NCI-H2081 (cell line): ENCODE measurements at places on chromosomes 12 and 14.

- DNase-seq, result peak; percentile 69
These were observed 98.7 kb downstream of the INSM2 start for GRCh38 chr14:35632676-35633075.

DNA sequence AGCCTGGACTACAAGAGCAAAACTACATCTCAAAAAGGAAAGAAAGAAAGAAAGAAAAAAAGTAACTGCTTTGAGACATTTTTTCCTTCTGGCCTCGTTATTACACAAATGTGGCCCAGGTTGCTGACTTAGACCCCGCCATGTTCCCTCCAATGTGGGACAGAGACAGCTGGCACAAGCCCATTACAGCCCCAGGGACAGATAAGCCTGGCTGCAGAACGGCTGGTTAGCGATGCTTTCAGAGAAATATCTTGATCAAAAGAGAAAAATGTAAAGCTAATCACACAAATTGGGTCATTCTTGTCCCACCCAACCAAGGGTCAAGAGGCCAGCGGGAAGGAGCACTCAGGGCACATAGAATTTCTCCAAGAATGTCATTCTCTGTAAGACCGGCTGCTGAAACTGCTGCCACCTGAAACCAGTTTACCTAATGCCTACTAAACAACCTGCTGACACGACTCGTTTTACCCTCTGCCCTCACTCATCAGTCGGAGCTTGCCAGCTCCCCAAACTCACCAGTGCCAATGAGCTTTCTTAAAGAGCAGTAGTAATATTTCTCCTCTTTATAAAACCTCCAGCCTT, 63.1 kb downstream of the TNFAIP2 start:
- DNase-seq, result no peak

DNA sequence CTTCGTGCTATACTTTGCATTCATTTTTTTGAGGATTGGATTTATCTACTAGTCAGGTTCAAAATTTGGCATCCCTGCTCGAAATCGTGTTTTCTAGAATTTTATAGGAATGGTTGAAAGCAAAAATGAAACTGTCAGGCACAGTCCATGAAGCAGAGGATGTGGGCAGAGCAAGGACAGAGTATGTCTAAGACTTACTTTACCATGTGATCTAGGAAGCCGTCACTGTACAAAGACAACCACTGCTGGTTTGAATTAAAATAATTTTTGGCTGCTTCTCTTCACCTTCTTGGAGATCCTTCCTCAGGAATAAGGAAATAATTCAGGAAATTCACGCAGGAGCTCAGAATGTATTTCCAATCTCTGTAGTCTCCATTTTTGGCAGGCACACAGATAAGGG, 31.6 kb upstream of the SGPP1 start:
- DNase-seq, result no peak

- DNase-seq, result no peak
These were observed 128.5 kb downstream of the ETV6 start for GRCh38 chr12:11777962-11778361.

- peak; percentile 73 for DNase-seq
These were observed 61.7 kb upstream of the BCL2L14 start for GRCh38 chr12:12008931-12009611.

- DNase-seq, result no peak
These were observed 153.5 kb upstream of the ATF7IP start for GRCh38 chr12:14211947-14212387.

DNA sequence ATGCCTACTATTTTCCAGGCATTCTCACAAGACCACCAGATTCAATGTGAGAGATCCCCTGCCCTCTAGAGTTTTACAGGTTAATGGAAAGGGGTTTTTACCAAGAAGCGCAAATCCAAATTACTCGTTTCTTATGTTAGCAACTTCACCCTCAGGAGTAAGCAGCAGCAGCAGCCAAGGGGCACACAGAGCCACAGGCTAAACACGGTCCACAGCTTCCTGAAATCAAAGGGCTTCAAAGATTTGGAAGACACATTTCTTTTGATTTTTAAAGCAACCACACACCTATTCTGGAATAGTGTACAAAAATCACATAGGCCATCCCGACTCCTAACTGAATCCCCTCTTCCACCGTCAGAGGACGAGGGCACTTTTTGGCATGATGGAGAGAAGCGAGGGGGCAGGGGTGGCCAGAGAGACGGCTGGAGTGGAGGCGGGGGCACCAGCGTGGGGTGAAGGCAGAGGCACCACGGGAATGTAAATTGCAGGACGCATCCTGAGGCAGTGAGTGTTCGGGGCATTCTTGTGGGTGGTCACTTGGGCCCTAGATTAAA, 107.0 kb downstream of the ARF6 start:
- DNase-seq, result no peak

DNA sequence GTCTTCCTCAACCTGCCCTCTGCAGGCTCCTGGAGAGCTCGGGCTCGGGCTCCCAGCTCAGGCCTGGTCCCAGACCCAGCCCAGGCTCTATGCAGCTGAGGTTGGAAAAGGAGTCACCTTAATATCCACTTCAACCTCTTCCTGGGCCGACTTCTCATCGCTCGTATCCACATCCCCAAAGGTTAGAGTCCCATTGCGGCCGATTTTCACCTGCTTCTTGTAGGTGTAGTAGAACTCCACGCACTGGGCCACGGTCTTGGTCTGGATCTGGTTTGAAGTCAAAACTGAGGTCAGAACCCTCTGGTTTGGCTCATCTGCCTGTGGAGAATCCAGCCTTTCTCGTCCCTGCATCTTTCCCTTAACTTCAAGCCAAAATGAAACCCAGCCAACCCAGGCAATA, 8.4 kb upstream of the PNMA1 start:
- DNase-seq, result no peak

DNA sequence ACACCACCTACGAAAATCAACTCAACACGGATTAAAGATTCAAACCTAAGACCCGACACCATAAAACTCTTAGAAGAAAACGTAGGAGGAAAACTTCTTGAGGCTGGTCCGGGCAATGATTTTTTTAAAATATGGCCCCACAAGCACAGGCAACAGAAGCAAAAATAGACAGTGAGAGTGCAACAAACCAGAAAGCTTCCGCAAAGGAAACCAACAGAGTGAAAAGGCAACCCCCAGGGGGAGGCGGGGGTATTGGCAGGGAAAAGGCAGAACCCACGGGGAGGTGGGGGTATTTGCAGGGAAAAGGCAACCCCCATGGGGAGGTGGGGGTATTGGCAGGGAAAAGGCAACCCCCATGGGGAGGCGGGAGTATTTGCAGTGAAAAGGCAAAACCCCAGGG, 20.5 kb upstream of the FBRSL1 start:
- no peak for DNase-seq

DNA sequence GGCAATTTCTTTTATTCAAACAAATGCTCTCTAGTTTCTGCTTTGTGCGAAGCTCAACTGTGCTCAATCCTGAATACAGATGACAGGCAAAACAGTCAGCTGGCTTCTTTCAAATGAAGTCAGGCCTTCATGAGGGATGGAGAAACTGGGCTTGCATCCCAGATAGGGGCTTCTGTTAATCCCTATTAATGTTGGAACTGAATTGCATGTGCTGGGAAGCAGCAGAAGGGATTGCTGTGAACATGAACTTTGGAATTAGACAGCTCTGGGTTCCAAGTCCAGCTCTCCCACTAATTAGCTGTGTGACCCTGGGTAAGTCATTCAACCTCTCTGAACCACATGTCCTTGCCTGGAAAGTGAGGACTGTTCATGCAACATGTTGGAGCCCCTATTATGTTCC, 21.1 kb upstream of the CORO1C start:
- no peak for DNase-seq

- no peak for DNase-seq
These were observed 14.1 kb upstream of the GALNT9 start for GRCh38 chr12:132343294-132344004.

- DNase-seq, result no peak
These were observed 19.8 kb upstream of the PGF start for GRCh38 chr14:74975059-74975810.

DNA sequence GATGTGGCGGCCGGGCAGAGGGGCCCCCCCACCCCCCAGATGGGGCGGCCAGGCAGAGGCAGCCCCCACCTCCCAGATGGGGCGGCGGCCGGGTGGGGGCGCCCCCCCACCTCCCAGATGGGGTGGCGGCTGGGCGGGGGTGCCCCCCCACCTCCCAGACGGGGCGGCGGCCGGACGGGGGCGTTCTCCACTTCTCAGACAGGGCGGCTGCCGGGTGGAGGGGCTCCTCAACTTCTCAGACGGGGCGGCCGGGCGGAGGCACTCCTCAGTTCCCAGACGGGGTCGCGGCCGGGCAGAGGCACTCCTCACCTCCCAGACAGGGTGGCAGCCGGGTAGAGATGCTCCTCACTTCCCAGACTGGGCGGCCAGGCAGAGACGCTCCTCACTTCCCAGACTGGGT, 469.8 kb downstream of the PCNX1 start:
- DNase-seq, result no peak

GRCh38 chr12:92029136-92029535, 116.5 kb downstream of the BTG1 start:
- DNase-seq, result no peak

- no peak for DNase-seq
These were observed 217.1 kb upstream of the BTG1 start for GRCh38 chr12:92362785-92363184.

GRCh38 chr14:43522901-43523300, 984.2 kb downstream of the FSCB start:
- DNase-seq, result no peak

GRCh38 chr12:46676797-46677520, 148.8 kb downstream of the SLC38A4 start:
- DNase-seq, result no peak

GRCh38 chr12:83378186-83378727, 691.6 kb downstream of the TMTC2 start:
- no peak for DNase-seq

DNA sequence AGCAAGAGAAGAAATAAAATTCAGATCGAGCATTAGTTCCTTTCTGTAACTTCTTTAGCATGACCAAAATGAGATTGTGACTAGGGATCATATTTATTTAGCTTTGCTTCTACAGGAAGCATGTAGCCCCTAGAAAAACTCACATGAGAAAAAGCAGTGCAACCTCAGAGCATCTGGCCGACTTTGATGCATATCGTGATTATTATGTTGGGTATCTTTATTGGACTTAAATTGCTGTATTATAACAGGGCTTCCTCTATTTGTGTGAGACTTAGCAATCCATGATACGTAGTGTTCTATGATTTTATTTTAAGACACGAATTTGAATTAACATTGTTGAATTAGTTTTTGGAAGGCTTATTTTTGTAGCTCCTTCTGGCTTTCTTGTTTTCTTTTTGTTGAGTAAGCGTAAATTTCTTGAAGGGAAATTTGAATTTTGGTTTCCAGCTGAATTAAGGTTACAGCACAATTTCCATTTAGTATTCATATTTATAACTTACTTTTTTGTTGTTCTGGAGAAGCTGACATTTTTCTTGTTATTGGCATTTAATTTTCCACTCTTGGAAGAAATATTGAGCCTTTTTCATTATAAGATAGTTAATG, 33.9 kb downstream of the WASHC4 start:
- no peak for DNase-seq

DNA sequence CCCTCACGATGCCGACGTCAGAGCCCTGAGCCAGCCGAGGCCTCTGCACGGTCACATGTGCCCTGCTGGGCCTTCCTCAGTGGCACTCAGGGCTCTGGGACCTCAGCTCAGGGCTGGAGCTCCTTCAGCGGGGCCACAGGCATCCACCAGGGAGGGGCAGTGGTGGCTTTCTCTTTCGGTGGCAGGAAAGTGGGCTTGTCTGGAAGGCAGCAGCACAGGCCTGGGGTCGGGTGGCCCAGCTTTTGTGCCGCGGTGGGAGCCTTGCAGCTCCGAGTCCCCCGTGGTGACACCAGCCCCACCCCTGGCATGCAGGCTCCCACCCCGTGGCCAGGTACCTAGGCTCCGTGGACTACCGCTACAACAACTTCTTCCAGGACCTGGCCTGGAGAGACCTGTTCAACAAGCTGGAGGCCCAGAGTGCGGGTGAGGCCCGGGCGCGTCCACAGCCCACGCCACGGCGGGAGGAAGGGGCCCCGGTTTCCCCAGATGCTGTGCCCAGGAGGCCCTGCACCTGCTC, 14.2 kb upstream of the TEX22 start:
- DNase-seq, result no peak

- no peak for DNase-seq
These were observed 82.3 kb upstream of the CDKN3 start for GRCh38 chr14:54314365-54315104.

DNA sequence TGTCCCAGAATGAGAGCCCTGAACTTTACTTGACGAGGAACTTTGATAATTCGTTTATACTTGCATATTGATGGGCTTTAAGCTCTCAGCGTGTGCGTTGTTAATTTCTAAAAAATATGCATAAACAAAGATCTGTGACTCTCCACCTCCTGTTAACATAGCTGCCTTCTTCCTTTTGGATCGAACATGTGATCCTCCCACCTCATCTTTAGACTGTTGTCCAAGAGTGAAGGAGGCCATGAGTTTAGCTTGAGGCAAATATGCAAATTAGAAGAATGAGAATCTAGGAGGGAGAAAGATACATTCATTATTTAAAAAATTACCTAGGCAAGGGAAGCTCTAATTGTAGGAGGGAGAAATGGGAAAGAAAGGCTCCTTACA, 617 bp downstream of the TTC8 start:
- DNase-seq, result no peak

- no peak for DNase-seq
These were observed 368.4 kb downstream of the ATP23 start for GRCh38 chr12:58309806-58310205.

GRCh38 chr14:68486033-68486732, 306.7 kb downstream of the ZFP36L1 start:
- DNase-seq, result peak; percentile 34

DNA sequence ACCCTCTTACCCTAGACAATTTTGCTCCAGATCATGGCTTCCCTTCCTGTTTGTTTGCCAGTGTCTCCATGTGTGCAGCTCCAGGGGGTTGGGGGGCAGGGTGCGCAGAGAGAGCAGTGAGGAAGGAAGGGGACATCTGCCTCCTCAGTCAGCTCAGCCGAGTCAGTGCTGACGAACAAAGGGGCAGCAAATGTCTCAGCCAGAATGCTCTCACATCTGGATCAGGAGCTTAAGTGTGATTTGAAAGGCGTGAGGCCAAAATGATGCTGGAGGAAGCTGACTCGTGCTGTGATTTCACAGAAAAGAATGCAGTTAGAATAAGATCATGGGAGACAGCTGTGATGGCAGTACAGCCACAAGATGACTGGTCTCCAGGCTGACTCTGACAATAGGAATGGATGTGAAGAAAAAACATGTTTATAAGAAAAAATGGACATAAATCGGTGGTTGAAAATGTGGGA, 27.1 kb upstream of the CDK17 start:
- DNase-seq, result no peak

- no peak for DNase-seq
These were observed 49.0 kb downstream of the CACNA1C start for GRCh38 chr12:2101771-2102170.

DNA sequence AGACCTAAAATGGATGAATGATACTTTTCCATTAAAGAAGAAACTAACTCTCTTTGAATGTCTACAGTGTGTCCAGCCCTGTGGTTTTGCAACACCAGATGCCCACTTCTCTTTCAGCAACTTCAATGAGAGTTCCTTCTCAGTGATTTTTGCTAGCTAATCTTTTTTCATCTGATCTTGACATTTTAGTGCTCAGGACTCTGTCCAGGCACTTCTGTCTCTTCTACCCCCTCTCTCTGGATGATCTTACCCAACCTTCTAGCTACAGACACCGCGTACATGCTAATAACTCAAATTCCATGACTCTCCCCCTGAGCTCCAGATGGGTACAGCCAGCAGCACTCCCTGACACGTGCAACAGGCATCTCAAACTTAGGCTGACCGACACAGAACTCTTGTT, 161.1 kb upstream of the FOXN3 start:
- no peak for DNase-seq
